ENCODE measurements at places on chromosomes 13 and 19.

- DNase-seq: no peak
Measured at GRCh38 chr13:95335667-95336066, 34.4 kb upstream of the ABCC4 start.

DNA sequence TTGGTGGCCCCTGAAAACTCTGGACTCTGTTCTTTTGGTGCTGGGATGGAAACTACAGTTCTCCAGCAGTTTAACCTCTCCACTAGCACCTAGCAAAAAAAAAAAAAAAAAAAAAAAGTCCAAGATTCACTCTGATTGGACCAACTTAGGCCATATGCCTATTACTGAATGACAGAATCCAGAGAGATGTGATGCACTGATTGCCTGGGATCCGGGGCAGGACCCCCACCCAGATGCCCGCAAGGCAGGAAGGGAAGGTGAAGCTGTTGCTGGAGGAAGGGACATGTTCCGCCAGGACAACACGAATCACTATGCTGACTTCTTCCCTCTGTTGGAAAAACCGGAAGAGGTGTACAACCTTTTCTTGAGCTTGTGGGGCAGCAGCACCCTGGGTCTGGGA lies 152.5 kb upstream of the ZNF536 start:
- no peak for DNase-seq

DNA sequence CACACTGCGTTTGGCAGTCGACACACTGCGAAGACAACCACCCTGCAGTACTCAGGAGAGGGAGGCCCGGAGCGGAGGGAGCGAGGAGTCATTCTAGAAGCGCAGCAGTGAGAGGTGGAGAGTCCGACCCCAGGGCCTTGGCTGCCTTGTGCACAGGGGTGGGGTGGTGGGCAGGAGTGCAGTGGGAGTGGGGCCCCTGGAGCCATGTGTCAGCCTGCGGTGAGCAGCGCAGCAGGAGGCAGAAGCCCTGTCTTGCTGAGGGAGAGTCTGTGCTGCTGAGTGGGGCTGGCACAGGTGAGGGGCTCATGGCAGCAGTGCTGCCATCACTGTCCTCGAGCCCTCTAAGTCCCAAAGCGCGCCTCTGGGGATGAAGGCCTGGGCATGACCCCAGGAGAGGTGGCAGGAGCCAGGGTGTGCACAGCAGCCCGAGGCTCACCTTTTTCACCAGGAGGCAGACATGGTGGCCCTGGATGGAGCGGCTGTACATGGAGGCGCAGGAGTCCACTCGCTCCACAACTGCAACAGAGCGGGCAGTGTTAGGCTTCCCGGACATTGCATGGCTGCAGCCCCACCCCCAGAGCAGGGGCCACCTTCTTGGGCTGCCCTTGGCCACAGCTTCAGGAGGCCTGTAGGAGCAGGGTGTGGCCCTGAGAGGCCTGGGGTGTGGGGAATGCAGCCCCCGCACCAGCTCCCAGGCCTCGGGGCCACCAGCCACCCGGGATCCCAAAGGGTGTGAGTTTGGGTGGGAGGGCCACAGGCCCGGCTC lies 11.7 kb downstream of the IZUMO4 start:
- DNase-seq: no peak

DNA sequence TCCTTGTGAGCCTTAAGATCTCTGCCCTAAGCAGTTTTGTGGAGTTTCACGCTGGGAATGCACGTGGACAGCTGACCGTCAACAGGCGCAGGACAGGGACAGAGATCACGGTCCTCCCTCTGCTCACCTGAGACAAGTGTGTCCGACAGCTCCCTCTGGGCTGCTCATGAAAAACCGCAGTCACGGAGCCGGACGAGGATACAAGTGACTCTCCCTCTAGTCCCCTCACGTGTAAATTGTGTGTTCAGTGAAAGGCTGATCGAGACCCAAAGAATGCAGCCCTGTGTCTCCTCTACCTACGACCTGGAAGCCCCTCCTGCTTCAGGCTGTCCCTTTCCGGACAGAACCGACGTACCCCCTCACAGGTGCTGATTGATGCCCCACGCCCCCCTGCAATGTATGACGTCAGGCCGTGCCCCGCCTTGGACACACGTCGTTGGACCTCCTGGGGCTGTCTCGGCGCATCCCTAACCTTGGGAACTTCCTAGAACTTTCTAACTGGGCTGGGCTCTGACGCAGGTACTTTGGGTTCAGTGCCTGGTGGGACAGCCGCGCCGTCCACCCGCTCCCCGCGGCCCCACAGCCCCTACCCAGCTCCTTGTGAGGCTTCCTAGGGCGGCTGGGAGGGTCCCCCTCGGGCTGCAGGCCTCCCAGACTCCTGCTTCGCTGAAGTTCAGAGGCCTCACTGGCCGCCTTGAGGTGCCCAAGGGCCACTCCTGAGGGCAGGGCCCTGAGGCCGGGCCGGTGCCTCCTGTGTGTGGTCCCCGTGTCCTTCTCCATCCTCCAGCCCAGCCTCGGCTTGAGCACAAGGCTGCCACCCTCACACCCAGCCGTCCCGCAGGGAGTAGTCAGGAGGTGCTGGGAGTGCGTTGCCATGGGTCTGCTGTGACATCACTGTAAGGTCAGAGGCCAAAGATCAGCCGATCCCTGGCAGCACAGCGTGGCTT lies at the start of gene C13orf46:
Gene C13orf46, minus strand, starts transcription at position 859 of the 947 bp plus-strand sequence. Its CDS starts 79 bp downstream, at position 780.
- DNase-seq: no peak

DNA sequence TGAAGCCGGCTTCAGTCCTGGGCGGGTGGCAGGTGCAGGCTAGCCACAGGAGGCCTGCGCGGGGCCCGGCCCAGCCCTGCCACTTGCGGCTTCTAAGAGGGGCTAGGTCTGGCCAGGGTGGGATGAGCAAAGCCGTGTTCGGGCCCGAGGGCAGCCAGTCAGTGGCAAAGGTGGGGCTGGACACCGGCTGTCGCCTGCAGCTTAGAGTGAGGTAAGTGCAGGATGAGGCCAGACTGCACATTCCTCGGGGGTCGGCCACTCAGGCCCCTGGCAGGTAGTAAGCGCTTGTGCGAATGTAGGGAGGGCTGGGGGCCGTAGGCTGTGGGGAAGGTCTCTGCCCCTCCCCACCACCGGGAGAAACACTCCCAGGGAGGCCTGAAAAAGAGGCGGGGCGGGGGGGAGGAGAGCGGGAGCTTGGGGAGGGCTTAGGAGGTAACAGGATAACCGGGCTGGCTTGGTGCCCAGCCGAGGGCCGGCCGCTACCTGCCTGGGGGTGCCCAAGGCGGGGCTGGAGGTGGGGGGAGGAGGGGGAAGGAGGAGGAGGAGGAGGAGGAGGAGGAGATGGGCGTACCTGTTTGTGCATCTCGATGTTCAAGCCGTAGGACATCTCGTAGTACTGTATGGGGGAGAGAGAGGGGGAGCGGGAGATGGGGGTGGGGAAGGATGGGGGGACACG lies 6.4 kb downstream of the TLE5 start:
- no peak for DNase-seq

DNA sequence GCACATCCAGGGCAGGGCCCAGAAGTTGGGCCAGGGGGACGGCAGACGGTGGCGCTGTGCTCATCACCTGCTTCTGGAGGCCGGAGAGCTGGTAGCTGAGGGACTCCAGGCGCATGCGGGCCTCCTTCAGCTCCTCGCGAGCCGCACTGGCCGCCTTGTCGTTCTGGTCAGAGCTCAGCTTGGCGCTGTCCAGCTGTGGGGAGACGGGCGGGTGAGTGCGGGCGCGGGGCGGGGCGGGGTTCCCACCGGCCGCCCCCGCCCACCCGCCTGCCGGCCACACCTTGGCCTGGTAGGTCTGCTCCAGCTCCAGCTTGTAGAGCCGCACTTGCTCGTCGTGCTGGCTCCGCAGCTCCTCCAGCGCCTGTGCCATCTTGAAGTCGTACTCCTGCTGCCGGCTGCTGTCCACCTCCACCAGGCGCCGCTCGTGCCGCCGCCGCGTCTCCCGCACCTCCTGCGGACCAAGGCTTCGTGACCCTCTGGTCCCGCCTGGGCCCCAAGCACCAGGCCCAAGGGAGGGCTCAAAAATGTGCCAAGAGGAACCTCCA lies 7.4 kb upstream of the TIMM13 start:
- no peak for DNase-seq

DNA sequence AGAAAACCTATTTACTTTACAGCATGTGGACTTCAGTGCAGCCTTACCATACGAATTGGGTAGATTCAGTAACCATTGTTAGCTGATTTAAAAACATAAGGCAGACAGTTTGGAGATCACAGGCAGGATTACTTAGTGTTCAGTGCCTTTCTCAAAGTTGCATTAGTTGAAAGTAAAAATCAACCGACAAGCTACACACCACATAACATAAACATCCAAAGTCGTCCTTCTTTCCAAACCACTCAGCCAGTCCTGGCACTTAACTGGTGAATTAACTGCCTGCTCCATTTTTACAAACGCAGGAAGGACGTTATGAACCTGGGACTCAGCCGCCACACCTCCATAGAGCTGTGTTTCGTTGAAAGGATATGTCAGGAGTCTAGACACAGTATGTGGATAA lies 91.4 kb downstream of the COL4A1 start:
- DNase-seq: no peak

DNA sequence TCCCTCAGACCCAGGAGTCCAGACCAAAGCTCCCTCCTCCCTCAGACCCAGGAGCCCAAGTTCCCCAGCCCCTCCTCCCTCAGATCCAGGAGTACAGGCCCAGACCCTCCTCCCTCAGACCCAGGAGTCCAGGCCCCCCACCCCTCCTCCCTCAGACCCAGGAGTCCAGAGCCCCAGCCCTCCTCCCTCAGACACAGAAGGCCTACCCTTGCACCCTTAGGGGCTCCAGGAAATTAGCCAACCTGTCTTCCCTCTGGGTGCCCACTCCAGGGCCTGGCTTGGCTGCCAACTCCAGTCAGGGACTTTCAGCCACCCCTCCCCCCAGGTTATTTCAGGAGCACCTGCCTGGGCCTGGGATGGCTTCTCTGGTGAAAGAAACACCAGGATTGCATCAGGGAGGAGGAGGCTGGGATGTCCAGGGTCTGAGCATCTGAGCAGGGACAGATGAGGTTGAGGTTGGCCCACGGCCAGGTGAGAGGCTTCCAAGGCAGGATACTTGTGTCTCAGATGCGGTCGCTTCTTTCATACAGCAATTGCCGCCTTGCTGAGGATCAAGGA lies at the start of gene FGF21:
Gene FGF21, plus strand, starts transcription at position 441 of the 558 bp plus-strand sequence. CDS start 713 bp downstream, outside the sequence.
- DNase-seq: no peak

GRCh38 chr13:113075711-113076110 lies 29.9 kb upstream of the F7 start:
- no peak for DNase-seq

GRCh38 chr19:13723206-13723605 lies 41.1 kb upstream of the MRI1 start:
- no peak for DNase-seq

GRCh38 chr13:26219726-26220125 lies 2.4 kb downstream of the RNF6 start:
- no peak for DNase-seq

GRCh38 chr13:31361673-31362072 lies 161.9 kb downstream of the B3GLCT start:
- no peak for DNase-seq

- no peak for DNase-seq
Measured at GRCh38 chr19:32914879-32915660, 45.5 kb upstream of the SLC7A9 start.

DNA sequence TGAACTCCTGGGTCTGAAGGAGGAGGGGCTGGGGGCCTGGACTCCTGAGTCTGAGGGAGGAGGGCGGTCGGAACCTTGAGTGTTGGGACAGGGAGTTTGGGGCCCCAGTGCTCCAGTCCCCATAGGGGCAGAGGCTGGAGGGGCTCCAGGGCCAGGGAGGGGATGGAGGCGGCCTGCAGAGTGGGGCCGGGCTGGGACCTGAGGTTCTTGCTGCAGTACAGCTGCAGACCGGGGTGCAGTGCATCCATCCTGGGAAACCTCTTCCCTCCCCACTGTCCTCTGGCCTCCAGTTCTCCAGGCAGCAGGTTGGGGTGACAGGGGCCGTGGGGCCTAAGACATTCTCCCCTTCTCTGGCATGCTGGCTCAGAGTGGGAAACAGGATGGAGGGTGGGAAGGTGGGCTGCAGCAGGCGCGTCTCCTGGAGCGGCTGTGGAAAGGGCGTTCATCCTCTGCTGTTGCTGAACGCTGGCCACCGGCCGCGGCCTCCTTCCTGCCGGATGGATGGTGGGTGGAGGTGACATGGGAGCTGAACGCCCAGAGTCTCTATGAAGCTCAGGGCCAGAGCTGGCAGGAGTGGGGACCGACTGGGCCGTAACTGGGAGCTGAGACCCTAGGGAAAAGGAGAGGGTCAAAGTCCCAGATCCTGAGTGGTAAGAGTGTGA lies 1.6 kb downstream of the BRSK1 start:
- no peak for DNase-seq

GRCh38 chr13:49464085-49464484 lies 20.0 kb downstream of the SETDB2 start:
- no peak for DNase-seq

GRCh38 chr13:43786766-43787517 lies at the start of gene ENOX1:
ENOX1 (minus strand) TSS chr13:43786972.
- DNase-seq: no peak
